ENCODE measurements at places on chromosomes 6 and 20.

GRCh38 chr20:62694868-62695267 is 13.8 kb upstream of the NTSR1 start:
- DNase-seq: no peak

- DNase-seq: no peak
Measured at GRCh38 chr6:27407153-27407814, 18.7 kb downstream of the ZNF391 start.

DNA sequence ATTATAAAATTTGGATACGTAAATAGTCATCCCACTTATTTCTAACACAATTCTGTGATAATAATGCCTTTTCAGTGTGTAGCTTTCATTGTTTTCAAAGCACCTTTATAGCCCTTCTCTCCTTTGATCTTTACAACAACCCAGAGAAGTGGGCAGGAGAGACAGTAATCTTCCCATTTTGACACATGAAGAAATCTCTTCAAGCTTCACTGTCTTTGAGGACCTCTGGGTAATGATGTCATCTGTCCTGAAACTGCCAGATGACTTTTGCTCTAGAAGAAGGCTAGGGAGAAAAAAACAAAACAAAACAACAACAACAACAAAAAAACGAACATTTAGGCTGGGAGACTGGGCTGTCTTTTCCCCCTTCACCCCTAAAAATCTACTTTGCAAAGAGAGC is 203.0 kb downstream of the KCNQ5 start:
- DNase-seq: no peak

DNA sequence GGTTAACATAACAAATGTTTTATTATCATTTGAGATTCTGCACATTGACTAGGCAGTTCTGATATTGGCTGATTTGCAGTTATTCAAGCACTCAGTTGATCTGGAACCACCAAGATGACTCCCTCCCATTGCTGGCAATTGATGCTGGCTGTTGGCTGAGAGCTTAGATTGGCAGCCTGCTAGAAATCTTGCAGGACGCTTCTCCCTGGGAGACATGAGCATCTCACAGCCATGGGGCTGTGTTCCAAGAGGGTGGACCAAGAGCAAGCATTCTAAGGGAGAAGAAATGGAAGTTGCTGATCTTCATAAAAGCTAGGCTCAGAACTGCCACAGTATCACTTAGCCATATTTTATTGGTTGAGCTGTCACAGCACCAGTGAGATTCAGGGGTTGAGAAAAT is 233.4 kb upstream of the ID4 start:
- no peak for DNase-seq

DNA sequence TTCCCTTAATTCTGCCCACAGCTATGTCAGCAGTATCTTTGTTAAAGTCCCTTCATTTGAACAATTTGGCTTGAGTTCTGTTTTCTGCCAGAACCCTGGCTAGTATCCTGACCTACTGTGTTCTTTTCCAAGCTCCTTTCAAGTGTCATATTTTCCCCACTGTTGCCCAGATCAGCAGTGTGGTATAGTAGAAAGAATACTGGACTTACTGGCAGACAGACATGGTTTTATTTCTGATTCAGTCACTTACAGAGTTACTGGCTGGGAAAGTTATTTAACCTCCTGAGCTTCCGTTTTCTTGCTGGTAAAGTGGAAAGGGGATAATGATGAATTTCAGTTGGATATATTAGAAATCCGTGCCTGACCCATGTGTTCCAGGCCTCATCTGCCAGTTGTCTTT is 39.8 kb upstream of the RAB23 start:
- no peak for DNase-seq

DNA sequence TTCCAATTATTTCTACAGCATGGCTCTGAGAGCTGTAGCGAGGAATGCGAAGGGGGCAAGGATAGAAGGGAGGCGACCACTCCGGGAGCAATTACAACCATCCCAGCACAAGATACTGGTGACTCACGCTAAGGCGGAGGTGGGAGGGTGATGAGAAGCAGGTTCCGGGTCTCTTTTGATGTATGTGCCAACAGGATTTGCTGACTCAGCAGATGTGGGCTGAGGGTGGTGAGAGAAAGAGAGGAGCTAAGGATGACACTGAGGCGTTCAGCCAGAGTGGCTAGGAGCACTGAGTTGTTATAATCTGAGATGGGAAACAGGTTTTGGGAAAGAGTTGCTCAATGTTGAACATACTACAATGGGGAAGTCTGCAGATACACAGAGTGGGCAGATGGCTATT is 9.3 kb upstream of the TXNDC5 start:
- DNase-seq: no peak

GRCh38 chr6:6545616-6546317 is 42.8 kb upstream of the LY86 start:
- DNase-seq: no peak

GRCh38 chr6:1910621-1911407 is 301.1 kb downstream of the FOXC1 start:
- no peak for DNase-seq

- DNase-seq: peak; percentile 31
Measured at GRCh38 chr6:82750556-82750955, 315.1 kb downstream of the UBE3D start.

DNA sequence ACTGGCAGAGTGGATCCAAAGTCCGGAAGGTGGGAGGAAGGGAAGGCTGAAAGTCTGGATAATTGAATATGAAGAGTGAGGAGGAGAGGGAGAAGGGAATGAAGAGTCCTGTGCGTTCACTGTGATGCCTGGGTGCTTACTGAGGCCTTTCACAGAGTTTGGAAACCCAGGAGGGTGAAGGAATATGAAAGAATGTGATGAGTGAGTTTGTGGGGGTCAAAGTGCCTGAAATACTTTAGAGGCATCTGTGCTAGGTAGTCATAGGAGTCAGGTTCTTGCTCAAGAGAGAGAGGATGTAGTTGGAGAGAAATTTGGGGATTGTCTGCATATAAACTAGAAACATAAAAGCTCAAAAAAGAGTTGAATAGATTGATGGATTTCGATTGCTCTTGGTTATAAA is 20.7 kb downstream of the NKX2-4 start:
- DNase-seq: no peak

GRCh38 chr6:104682722-104683643 is 176.7 kb downstream of the HACE1 start:
- peak; percentile 79 for DNase-seq

DNA sequence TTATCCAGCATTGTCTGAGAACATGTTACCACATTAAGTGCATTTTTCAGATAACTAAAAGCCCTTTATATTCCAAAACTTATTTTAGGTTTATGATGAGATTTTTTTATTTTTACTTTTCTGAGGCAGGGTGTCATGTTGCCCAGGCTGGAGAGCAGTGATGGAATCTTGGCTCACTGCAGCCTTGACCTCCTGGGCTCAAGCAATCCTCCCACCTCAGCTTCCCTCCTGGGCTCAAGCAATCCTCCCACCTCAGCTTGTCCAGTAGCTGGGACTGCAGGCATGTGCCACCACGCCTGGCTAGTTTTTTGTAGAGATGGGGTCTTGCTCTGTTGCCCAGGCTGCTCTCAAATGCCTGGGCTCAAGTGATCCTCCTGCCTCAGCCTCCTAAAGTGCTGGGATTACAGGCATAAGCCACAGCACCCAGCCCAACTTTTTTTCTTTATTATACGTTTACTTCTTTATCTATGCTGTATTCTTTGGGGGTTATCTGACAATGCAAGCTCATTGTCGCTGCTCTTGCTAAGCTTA is 6.2 kb downstream of the DYNLT1 start:
- DNase-seq: no peak

DNA sequence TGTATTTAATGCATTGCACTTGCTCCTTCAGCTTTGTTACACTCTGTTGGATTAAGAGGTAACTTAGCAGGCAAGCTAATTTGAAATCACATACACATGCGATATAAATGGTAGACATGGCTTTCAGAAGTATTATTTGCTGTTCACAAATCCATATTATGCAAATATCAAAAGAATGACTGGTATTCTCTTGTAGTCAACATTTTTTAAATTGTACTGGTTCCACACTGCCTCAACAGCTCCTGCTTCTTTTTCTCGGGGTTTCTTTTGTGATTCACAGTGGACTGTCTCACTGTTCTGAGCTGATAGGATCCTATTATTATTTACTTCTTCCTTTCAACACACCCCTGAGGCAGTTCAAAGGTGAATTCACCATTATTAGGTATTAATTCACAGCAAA is 927.4 kb downstream of the KIF16B start:
- DNase-seq: no peak

DNA sequence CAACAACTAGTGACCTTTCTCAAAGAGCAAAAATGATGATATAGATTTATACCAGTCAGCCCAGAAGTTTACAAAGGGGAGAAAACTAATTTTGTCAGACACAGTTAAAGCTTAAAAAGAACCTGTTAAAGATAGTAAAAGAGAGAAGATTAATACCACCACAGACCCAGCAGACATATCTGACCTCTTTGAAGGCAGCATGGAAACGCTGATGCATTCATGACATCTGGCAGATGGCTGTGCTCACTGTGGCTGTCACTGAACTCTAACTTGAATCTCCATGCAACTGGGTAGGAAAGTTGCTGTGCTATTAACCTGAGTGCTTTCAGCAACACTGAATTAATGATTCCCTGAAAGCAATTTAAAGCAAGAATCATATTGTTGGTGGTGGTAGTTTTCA is 159.8 kb upstream of the PRDM1 start:
- no peak for DNase-seq

- DNase-seq: no peak
Measured at GRCh38 chr6:138847884-138848283, 52.0 kb downstream of the ECT2L start.

- no peak for DNase-seq
Measured at GRCh38 chr6:166405386-166405785, 22.6 kb upstream of the MPC1 start.

GRCh38 chr20:17380801-17381200 is 150.4 kb downstream of the BFSP1 start:
- no peak for DNase-seq

- DNase-seq: no peak
Measured at GRCh38 chr6:17432356-17432755, 39.0 kb downstream of the CAP2 start.

DNA sequence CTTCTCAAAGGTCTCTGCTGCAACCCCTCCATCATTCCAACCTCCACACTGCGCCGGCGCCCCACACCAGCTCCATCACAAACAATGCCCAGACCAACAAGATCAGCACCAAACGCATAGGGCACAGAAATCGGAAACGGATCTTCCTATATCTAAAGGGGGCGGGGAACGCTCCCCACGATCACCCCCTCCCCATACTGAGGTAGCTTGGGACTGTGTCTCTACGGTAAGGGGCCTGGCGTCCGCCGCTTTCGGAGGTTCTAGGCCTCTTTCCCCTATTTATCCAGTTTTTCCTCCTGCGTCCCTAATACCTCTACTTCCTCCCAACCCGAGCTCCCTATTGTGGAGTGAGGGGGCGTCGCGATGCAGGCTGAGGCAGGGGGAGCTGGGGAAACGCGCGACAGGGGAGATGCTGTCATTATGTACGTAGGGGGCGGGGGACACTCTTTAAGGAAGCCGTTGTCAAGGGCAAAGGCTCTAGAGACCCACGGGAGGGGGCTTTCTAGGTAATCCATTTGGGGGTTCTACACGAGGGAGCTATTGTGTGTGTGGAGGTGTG is 909 bp downstream of the DNAAF9 start:
- peak; percentile 13 for DNase-seq

DNA sequence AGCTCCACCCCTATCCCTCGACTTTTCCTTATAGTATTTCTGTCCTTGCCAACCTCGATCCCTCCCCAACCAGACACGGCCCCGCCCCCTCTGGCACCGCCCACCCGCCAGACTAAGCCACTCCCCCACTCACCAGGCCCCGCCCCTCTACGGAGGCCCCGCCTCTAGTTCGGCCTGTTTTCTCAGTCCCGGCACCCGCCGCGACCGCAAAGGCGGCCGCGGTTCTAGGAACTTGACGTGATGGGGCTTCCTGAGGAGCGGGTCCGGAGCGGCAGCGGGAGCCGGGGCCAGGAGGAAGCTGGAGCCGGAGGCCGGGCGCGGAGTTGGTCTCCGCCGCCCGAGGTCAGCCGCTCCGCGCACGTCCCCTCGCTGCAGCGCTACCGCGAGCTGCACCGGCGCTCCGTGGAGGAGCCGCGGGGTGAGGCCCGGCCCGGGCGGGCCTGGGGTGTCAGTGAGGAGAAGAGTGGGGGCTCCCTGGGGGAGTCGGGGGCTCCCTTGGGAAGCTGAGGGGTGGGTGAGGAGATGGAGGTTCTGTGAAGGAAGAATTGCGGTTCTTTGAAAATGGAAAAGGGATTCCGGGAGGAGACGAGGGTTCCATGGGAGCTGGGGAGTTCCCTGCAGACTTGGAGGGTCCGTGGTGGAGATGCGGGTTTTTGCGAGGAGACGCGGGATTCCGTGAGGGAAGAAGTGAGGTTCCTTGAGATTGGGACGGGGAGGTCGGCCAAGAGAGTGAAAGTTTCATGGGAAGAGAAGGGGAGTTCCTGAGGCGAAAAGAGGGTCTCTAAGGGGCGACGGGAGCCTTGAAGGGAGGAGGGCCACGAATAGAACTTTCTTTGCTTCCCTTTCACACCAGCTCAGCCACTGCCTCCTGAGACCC is at the start of gene ACSS2:
Gene ACSS2, plus strand, starts transcription at position 207 of the 877 bp plus-strand sequence. Its CDS starts 34 bp downstream, at position 241.
- DNase-seq: peak; percentile 97

DNA sequence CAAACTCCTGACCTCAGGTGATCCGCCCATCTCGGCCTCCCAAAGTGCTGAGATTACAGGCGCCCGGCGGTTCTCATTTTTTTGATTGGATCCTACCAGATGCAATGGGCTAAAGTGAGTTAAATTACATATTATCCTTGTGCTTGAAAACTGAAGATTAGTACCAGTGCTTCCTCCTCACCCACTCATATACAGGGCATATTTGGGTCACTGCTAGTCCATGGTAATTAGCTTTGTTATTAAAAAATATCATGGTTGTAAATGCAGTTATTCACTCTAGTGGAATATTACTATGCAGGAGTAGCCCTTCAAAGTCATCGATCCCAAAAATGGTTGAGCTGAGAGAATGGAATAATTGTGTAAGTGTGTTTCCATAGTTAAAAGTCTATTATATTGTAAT is 26.5 kb downstream of the ZNF292 start:
- DNase-seq: no peak

DNA sequence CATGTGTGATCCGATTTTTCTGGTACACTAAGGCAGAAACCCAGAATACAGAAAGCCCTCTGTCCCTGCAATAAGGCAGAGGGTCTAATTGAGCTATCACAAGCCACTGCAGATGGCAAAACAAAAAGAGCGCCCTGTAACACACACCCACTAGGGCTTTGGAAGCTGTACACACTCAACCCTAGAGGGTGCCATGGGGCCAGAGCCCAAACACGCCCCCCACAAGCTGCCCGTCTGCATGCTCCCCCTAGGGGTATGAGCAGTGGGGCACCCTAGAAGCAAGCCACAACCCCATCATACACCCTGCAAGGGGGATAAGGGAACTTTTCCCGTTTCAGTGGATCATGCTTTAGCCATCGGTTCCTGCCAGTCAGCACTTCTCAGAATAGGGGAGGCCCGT is 62.2 kb upstream of the PDE10A start:
- no peak for DNase-seq

DNA sequence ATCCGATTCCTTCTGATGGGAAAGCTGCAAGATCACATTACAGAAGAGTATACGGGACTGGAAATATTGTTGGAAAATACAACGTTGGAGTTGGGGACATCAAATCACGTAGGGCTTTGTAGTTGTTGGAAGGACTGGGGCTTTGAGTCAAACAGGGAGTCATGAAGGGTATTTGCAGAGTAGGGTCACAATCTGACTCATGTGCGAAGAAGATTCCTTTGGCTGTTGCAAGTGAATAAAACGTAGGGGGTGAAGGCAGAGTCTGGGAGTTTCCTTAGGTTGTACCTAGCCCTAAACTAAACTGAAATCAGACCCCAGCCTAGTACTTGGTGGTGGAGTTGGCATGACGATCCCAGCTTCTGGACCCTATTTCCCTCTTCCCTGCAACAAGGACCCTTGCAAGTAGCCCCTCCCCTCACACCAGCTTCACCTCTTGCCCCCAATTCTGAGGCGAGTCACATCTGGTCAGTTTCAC is 32.3 kb downstream of the SNX5 start:
- no peak for DNase-seq

GRCh38 chr20:41854765-41855164 is 236.6 kb upstream of the CHD6 start:
- DNase-seq: no peak

All from AG08396 (cell line).